ENCODE measurements at places on chromosomes 3 and 15. TPM values are rescaled to one million over a fixed set of nuclear protein-coding genes. Genes with fewer than 3 reads are reported as not detected.
A peak's percentile ranks its signal among the peaks of the same experiment; 100 is the strongest.

Gene GOLGA8S
- total RNA-seq: 0.40 TPM

Gene RPS27L
- 157 TPM for total RNA-seq

Gene DHX30
- 49.0 TPM for total RNA-seq

Gene ECE2
- not detected for total RNA-seq

DNA sequence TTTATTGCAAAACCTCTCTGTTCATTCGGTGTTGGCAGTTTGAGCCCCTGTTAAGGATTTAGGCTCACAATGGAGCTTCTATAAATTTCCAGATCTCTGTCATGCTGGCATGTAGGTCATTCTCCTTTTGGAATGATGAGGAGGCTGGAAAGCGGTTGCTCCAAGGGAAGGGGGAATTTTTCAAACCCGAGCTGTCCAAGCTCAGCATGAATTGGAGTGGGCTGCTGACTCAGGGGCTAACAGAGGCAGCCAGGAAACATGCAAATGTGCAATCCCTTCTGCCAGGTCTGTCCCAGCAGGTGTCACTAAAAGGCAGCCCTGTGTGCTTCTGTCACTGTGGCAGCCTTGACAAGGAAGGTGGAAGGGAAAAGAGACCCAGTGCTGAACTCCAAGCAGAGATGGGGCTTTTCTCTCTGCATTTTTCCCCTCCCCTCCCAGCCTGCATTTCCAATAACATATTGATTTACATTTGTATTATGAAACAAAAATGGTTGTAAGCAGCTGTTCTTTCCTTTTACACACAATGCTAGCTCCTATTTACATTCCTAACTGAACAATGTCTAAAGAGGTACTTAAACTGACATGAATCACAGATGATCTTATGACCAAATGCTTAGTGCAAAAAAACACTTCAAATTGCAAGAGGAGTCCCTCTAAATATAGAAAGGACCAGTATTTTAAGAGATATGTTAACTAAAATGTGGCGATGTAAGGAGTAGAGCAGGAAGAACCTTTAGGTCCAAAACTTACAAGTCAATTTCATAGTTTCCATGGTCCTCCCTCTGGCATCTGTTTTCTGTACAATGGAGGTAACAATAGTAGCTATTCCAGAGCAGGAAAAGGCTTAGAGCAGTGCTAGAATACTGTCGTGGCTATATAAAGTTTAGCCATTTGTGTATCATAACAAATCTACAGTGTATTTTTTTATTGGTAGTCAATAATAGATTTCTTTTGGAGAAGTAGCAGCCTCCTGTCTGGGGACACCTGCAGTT lies 84.5 kb upstream of the ATP10A start:
- no peak for DNase-seq

GRCh38 chr3:108505811-108506210 lies 4.6 kb downstream of the MYH15 start:
- no peak for DNase-seq

DNA sequence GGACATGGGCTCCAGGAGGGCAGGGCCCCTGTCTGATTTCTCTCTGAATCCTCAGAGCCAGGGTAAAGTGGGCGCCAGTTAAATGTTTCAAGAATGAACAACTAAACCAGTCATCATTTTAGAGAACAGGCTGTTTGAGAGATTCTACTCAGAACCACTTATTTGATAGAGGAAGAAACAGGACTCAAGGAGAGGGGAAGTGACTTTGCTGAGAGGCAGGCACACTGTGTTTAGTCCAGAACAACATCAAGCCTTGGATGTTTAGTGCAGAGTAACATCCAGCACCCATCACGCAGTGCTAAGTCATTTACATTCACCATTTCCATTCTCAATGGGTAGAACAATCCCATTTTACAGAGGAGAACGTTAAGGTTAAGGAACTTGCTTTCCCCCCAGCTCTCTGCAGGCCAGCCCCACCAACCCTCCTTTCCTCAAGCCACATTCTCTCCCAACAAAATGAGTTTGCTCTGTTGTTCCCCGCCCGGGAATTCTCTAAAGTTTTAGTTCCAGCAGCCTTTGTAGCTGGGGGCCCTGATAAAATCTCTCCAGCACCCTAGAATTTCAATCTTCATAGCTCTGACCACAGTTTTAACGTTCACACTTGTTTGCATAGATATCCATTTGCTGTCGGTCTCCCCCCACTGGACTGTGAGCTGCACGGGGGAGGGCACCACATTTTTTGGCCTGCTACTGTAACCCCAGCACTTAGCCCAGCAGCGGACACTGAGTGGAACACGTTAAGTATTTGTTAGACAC lies 962 bp downstream of the NMNAT3 start:
- no peak for DNase-seq

GRCh38 chr3:32596282-32596908 lies 25.7 kb upstream of the DYNC1LI1 start:
- no peak for DNase-seq

- no peak for DNase-seq
Measured at GRCh38 chr15:47857776-47858167, 140.5 kb downstream of the SEMA6D start.

- no peak for DNase-seq
Measured at GRCh38 chr3:128714887-128715491, 11.0 kb upstream of the RAB7A start.

DNA sequence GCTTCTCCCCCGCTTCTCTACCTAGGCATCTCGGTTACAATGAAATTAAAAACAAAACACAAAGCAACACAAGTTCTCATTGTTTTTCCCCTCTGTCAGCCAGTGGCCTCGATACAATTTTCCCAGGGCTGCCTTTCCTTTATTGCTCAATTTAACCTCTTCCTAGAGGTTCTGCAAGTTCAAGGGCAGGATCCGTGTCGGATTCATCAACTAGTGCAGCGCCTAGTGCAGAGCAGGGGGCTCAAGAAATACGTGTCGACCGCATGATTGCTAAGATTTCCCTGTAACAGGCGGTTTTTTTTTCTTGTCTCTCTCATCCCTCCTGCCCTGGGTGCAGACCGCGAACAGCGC lies 1.4 kb upstream of the BHLHE40 start:
- DNase-seq: no peak

DNA sequence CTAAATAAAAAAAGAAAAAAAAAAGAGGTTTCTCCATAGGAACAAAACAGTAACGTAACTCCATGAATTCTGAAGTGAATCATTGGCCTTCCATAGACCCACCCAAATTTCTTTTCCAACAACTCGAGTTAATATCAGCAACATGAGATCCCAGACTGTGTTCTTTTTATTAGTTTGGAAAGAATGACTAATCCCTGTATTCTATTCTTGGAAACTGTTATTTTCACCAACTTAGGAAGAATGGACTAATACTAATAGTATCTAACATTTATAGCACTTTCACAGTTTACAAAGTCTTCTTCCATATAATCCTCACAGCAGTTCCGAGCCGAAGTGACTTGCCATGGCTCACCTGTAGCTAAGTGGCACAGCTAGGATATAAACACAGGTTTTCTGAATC lies 72.7 kb upstream of the SLC4A7 start:
- DNase-seq: no peak

- no peak for DNase-seq
Measured at GRCh38 chr15:95377258-95377852, 953.1 kb upstream of the NR2F2 start.

- DNase-seq: no peak
Measured at GRCh38 chr3:51580418-51580817, 41.9 kb downstream of the RAD54L2 start.

DNA sequence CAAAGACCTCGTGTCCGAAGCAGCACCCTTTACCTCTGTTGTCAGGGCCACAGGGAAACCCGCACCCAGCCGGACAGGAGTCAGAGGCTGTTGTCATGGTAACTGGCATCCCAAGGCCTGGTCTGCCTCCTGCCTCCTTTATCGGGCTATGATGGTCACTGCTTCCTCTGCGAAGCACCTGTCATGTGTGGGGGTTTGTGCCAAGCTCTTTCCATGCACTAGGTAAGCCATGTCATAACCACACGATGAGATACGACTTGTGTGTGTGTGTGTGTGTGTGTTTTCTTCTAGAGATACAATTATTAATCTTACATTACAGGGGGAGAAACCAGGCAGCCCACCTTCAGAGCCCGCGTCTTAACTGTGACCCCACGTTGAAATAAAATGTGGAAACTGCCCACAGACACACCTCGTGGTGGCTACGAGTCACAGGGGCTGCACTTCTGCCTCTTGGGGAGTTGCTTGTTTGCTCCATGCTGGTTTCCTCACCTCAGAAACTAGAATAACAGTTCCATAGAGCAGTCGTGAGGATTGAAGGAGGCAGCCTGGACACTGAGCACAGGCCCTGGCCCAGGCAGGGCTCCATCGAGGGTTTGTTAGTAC lies 18.0 kb downstream of the ZDHHC19 start:
- DNase-seq: no peak

DNA sequence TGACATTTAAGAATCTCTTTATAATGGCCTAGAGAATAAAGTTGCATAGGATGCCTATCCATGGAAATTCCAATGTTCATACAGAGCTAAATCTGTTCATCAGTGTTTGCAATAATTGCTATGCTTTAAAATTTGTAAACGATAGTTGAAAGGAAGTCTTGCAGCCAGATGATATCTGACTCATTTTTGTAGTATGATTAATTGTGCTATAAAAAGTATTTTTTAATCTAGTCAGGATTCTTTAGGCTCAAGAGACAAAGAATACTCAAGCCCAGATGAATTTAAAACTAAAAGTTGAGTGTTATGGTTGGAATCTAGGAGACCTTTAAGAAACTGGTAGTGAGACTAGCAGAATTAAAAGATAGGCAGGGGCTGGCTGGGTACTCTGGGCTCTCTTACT lies 50.5 kb downstream of the SUCNR1 start:
- DNase-seq: no peak

GRCh38 chr3:186097663-186098451 lies 11.0 kb downstream of the ETV5 start:
- DNase-seq: peak; percentile 70

Measured in left ventricle myocardium superior (tissue), 1 donor.